Activated T-helper 2 cell treated with anti-CD3 and anti-CD28 coated beads, Interferon-gamma antibody, Interleukin-2, Interleukin-4, amounts not matched to agents 10 μg/mL and 5 μg/mL and 100 μg/mL, durations not matched to agents 14 hours and 24 hours and 36 hours (primary cell): ENCODE measurements at places on chromosomes 3 and 15.

DNA sequence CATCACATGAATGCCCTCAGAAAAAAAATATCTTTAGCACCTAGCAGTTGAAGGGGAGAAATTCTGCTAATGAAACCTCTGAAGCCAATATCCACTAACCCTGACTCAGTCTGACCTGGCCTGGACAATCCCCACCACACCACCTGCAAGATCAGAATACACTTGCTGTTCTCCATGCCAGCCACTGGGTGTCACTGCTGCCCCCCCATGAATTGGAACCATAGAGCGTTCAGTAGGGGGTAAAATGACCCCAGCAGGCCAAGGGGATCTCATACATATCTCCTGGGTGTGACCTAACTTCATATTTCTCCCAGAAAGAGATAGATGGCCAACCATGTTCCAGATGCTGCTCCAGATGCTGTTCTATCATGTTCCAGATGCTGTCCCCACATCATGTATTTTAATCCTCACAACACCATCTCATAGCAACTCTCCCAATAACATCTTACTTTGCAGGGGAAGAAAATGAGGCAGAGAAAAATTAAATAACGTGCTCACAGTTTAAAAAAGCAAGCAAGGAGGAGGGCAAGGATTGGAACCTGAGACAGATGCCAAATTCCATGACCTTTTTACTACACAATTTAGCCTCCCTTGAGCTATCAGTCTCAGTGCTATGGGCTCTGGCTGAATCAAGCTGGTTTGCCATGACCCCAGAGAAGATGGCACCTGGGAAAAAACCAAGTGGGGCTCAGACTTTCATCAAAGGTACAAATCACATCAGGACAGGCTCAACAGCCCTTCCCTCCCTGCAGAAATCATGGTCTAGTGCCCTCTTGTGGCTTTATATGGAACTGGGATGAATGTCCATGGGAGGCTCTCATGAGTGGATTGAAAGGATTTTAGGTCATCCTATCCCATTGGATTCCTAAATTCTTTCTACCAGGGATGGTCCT lies 12.4 kb downstream of the NTRK3 start:
- DNase-seq = no peak

DNA sequence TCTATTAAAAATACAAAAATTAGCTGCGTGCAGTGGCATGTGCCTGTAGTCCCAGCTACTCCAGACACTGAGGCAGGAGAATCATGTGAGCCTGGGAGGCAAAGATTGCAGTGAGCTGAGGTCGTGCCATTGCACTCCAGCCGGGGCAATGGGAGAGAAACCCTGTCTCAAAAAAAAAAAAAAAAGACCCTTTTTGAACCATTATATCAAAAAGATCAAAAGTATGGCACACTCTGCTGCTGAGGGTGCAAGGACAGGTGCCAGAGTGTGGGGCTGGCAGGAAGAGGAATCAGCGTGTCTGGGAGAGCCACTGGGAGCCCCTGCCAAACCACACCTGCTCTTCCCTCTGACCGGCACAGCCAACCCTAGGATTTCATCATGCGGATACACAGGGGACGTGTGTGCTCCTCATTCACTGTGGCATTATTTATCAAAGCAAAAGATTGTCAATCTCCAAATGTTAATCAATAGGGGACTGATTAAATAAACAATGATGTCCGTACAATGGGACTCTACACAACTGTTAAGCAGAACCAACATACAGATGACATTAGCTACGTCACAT lies 147.3 kb upstream of the TLE3 start:
- DNase-seq = no peak

- DNase-seq = no peak
These were observed 27.1 kb upstream of the GABRG3 start for GRCh38 chr15:26943866-26944265.

GRCh38 chr3:73080216-73080966 lies 18.9 kb downstream of the EBLN2 start:
- no peak for DNase-seq

- DNase-seq = no peak
These were observed 191.8 kb upstream of the CGNL1 start for GRCh38 chr15:57184502-57184901.

- DNase-seq = no peak
These were observed 15.4 kb downstream of the IREB2 start for GRCh38 chr15:78453447-78453846.
